ENCODE measurements at places on chromosomes 3 and 15.

GRCh38 chr15:60324706-60325438, 72.9 kb downstream of the ANXA2 start:
- no peak for DNase-seq

DNA sequence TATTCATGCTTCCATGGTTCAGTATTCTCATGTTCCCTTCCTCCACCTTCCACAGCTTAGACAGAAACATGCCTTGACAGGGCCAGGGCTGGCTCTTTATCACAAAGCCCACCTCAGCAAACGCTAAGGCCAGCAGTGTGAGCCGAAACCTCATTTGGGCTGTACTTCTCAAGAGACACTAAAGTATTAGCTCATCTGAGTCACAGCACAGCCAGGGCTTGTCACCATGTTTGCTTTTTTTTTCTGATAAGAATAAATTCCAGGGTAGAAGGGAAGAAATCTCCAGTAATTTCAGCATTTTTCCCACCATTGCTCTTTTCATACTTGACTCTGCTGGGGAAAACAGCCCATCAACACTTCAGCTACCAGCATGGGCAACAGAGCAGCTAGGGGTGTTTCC, 95.4 kb downstream of the MYLK start:
- no peak for DNase-seq

DNA sequence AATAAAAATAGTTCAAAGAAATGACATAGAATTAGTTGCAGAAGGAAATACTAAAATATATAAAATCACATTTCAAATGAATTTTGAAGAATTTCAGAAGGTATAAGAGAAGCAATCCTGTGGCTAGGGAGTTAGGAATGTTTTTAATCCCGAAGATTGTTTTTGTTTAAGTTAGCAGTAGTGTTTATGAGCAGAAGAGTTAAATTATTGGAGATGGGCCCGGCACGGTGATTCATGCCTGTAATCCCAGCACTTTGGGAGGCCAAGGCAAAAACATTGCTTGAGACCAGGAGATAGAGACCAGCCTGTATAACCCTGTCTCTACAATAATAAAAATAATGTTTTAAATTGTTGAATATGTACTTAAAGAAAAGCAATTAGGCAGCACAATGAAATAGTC, 432.5 kb downstream of the MFSD1 start:
- DNase-seq: no peak

GRCh38 chr3:172707967-172708366, 2.9 kb downstream of the NCEH1 start:
- DNase-seq: no peak

- no peak for DNase-seq
Observed at GRCh38 chr15:99239545-99240198, 9.7 kb downstream of the TTC23 start.

GRCh38 chr15:49628379-49628778, 7.5 kb downstream of the DTWD1 start:
- no peak for DNase-seq

- no peak for DNase-seq
Observed at GRCh38 chr3:180288816-180289215, 252.1 kb upstream of the PEX5L start.

DNA sequence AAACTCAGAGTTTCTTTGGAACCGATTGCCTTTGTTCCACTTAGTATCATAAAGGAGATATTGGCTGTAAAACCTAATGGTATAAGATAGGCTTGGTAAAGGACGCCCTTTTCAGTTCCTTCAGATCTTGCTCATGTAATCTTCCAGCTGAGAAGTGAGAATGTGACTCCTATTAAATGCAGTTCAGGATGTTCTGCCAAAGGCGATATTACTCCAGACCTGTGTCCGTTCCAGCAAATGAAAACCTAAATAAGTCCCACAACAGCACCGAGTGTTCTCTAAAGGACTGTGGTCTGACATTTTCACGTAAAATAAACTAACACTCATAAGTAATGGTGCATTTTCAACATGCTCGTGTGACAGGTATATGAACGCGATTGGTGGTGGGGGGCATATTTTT, 276.2 kb downstream of the FEZF2 start:
- DNase-seq: no peak

GRCh38 chr3:51830836-51831385, 30.5 kb upstream of the IQCF2 start:
- no peak for DNase-seq

All from hypothalamus (tissue), 51 donors.